ENCODE measurements at places on chromosomes 13 and 19. TPM values are rescaled to one million over a fixed set of nuclear protein-coding genes. Genes with fewer than 3 reads are reported as not detected.

Gene ALOX5AP
- total RNA-seq: 43.9 TPM

DNA sequence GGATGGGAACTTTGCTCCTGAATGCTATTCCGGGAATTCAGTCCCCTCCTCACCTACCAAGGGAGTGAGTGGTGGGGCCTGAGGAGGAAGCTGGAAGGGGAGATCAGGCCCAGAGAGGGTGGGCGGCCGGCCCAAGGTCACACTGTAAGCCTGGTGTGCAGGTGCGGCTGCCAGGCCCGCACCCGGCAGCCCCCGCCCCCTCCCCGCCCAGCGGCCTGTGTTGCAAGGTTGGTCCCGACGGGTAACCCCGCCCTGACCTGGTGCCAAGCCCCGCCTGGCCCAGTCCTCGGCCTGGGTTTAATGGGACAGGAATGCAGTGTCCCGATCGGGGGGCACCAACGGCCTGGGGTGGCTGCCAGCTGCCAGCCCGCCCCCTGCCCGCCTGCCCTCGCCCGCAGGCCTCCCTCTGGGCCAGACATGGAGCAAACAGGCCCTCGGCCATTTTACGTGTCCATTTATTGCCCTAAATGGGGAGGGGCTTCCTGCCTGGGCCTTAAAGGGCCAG, 5.5 kb downstream of the ZBTB7A start:
- DNase-seq: no peak

GRCh38 chr13:25980255-25980654, 71.6 kb downstream of the SHISA2 start:
- no peak for DNase-seq

DNA sequence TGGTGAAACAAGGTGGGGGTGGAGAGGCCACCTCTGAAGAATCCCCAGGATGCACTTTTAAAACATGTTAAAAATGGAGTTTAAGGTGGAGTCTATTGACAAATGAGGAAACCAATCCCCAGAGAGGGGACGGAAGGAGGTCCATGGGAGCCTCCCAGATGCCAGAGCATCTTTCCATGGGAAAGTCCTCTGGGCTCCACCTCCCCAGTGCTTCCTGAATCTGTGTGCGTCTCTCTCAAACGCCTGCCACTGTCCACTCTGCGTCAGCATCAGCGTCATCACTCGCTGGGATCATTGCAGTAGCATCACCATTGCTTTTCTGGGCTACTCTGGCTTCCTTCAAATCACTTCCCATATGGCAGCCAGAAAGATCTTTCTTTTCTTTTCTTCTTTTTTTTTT, 6.2 kb downstream of the GPR4 start:
- DNase-seq: no peak

- no peak for DNase-seq
Measured at GRCh38 chr13:111005364-111005763, 90.5 kb upstream of the ANKRD10 start.

DNA sequence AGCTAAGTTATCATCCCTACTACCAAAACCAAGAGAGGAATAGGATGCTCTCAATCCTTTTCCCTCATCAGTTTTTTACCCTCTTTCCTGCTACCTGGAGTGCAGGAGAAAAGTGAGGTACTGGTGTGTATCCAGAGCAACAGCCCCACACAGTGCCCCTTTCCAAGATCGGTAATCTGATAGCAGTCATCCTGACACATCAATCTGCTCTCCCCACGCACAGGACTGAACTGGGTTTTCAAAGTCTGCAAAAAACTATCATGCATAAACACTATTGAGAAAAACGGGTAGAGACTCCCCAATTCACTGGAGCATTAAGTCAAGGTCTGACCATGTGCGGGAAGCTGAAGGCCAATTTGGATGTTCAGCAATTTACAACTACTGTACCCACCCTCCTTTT, 284.8 kb downstream of the RBM26 start:
- no peak for DNase-seq

GRCh38 chr13:26919311-26919710, 158.7 kb upstream of the GPR12 start:
- DNase-seq: no peak

Gene FGF21
- not detected for total RNA-seq

GRCh38 chr19:38045554-38046253, 138.7 kb downstream of the SIPA1L3 start:
- DNase-seq: no peak

Gene CACNG7
- total RNA-seq: not detected

Gene CACNA1A
- 0.30 TPM for total RNA-seq

All from activated T-helper 2 cell treated with anti-CD3 and anti-CD28 coated beads, Interferon-gamma antibody, Interleukin-2, Interleukin-4, amounts not matched to agents 10 μg/mL and 5 μg/mL and 100 μg/mL, durations not matched to agents 14 hours and 24 hours and 36 hours (primary cell).